ENCODE measurements at places on chromosomes 12 and 14.
A peak's percentile ranks its signal among the peaks of the same experiment; 100 is the strongest.

GRCh38 chr14:92759679-92760523, 11.5 kb upstream of the LGMN start:
- no peak for DNase-seq

- DNase-seq, result peak; percentile 80
Measured at GRCh38 chr12:8590842-8591545, 21.7 kb downstream of the AICDA start.

GRCh38 chr14:95862243-95862642, 14.4 kb upstream of the TUNAR start:
- DNase-seq, result no peak

DNA sequence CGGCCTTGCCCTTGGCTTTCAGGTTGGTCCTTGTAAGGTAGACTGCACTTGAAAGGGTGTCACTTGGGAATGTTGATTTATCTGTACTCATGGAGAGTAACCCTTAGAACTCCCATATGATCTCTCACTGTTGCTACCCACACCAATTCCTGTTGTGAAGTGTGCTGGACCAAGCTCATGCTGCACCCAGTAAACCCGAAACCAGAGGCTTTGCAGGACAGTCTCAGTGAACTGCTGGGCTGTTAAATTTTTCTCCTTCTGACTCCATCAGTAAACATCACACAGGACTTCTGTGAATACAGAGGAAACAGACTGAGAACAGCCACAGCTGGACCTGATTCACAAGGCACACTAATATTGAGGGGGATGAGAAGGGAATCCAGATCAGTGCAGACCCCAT, 783.0 kb downstream of the TMEM121 start:
- DNase-seq, result no peak

- no peak for DNase-seq
Measured at GRCh38 chr14:105094193-105094907, 29.1 kb upstream of the GPR132 start.

- no peak for DNase-seq
Measured at GRCh38 chr14:39733741-39734140, 301.5 kb upstream of the FBXO33 start.

GRCh38 chr14:22838631-22839041, 2.3 kb downstream of the MMP14 start:
- no peak for DNase-seq

- DNase-seq, result no peak
Measured at GRCh38 chr12:51864833-51865670, 16.5 kb upstream of the FIGNL2 start.

DNA sequence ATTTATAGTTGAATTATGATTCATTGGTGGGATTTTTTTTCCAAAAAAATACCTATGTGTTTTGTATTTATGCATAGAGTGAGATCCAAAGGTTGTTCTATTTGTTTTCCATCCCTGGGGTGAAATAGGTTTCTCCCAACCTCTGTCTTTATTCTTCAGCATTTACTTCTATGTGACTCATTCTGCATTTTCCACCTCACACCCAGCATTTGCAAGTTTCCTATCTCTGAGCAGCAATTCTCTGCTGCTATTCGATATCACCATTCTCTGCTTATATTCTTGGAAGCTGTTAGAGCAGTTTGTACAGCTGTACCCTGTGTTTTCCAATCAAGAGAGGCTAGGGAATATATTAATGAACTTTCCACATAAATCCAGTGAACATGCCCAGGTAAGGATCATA, 538.9 kb downstream of the SNAPC1 start:
- no peak for DNase-seq

- no peak for DNase-seq
Measured at GRCh38 chr12:49949866-49950265, 671 bp upstream of the AQP2 start.

- DNase-seq, result no peak
Measured at GRCh38 chr12:92992041-92992440, 62.9 kb upstream of the EEA1 start.

- no peak for DNase-seq
Measured at GRCh38 chr14:90607141-90607540, 209.1 kb downstream of the TTC7B start.

- no peak for DNase-seq
Measured at GRCh38 chr12:5038781-5039311, 4.8 kb upstream of the KCNA5 start.

DNA sequence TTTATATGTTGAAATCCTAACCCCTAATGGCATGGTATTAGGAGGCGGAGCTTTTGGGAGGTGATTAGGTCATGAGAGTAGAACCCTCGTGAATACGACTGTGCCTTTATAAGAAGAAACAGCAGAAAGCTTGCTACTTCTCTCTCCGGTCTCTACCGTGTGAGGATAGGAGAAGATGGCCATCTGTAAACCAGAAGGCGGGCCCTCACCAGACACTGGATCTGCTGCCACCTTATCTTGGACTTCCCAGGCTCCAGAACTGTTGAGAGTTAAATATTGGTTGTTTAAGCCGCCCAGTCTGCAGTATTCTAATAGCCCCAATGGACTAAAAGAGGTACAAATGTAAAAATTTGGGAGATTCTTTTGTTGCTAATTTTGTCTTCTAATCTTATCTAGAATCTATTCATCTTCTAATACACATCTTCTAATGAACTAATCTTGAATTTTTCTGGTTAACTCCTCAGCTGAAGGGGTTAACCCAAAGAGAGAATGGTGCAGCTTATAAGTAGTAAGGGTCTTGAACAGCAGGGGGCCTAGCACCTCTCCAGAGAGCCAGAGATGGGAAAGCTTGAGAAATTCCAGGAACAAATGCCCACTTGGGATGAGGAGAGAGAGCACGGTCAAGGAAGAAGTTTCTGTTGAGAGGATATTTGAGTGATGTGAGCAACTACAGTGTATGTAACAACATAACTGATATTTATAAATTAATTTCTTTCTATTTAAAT, 264.0 kb upstream of the GRIP1 start:
- no peak for DNase-seq

- DNase-seq, result no peak
Measured at GRCh38 chr12:132386926-132387497, 57.6 kb upstream of the GALNT9 start.

- DNase-seq, result no peak
Measured at GRCh38 chr14:55938249-55938791, 179.9 kb upstream of the PELI2 start.

DNA sequence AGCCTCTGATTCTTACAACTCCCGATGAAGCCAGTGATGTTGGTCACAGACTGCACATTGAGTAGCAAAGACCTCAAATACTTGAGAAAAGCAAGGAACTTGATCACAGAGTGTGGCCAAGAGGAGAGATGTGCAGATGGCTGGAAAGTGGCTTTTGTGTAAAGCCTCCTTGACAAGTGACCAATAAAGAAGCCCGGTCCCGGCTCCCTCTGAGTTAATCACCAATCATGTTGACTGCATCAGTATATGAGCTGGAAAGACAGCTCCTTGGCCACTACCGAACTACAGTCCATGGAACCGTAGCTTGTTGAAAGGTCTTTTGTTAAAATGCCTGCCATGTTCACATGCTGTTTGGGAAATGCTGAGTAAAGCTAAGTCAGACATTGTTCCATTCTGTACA, 23.7 kb upstream of the SERPINA6 start:
- no peak for DNase-seq

GRCh38 chr12:123767613-123768012, 5.5 kb downstream of the DNAH10 start:
- peak; percentile 56 for DNase-seq

GRCh38 chr14:73047808-73048207, 10.5 kb upstream of the RBM25 start:
- no peak for DNase-seq

- no peak for DNase-seq
Measured at GRCh38 chr12:4069670-4070010, 196.4 kb upstream of the PARP11 start.

DNA sequence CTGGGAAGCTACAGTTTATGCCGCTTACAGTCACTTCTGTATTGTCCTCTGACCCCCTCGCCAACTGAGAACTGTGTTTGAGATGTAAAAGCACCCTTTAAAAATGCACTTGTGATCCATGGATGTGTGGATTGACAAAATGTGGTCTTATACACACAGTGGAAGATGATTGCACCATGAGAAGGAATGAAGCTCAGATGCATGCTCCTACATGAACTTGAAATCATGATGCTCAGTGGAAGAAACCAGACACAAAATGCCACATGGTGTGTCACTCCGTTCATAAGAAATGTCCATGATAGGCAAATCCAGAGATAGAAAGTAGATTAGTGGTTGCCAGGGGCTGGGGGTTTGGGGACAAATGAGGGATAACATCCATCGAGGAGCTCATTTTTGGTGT, 58.0 kb downstream of the PITPNM2 start:
- DNase-seq, result no peak

DNA sequence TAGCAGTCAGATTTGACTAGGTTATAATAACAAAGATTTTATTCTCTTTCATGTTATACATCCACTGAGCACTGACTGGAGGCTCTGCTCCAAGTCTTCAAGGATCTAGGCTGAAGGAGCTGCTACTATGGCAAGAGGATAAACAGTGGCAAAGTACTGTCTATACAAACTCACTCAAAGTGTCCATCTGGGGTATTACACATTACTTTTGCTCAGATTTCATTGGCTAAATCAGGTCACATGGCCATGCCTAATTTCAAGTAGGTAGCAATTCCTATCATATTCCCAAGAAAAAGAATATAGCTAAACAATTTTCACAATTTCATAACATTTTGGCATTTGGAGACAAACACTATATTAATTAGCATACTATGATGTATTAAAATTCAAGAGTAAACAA, 40.9 kb downstream of the CDK17 start:
- DNase-seq, result no peak

DNA sequence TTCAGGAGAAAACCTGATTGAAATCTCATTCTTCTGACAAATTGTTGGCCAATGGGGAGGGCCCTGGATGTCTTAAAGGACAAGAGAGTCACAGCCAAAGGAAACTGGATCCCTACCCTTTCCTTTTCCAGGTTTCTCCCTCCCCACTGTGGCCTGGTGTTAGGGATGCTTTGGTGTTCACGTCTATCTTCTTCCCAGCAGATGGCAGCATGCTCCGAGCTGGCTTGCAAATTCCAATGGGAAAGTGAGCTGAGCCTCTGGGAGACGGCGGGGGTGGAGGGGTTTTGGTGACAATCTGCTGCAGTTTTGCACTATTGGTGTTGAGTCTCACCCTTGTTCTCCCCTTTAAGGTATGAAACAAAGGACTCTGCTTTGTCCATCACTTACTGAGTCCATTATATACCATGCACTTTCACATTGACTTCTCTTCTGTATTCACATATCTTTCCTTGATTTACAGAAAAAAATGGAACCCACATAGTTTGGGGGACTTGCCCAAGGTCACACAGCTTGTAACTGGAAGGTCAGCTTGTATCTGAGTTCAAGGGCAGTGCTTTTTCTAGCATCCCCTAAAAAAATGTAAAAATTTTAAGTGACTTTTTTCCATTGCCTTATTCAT, 39.3 kb downstream of the CCDC177 start:
- DNase-seq, result no peak

- DNase-seq, result no peak
Measured at GRCh38 chr12:6070472-6071257, 53.8 kb downstream of the VWF start.

- DNase-seq, result no peak
Measured at GRCh38 chr14:54798465-54799124, 104.0 kb downstream of the GCH1 start.

Data from GM10248 (cell line).